Osteoblast (primary cell): ENCODE measurements at places on chromosomes 5 and 9. TPM values are rescaled to one million over a fixed set of nuclear protein-coding genes. Genes with fewer than 3 reads are reported as not detected.

The GPR21 gene
- total RNA-seq = 1.4 and 2.7 TPM in 2 replicates

The FOXD4L5 gene
- total RNA-seq = under 0.01 TPM in 1 of 2 replicates, not detected in the other

The SMIM33 gene
- not detected in 2 replicates for total RNA-seq

The TMC1 gene
- under 0.01 TPM in 1 of 2 replicates, not detected in the other for total RNA-seq

The FGF1 gene
- total RNA-seq = 2.9 and 4.3 TPM in 2 replicates

The SLC22A4 gene
- 2.9 and 3.8 TPM in 2 replicates for total RNA-seq

The TXNDC8 gene
- total RNA-seq = not detected in 2 replicates

The FGF18 gene
- total RNA-seq = under 0.01 and 0.29 TPM in 2 replicates

The FBP1 gene
- 0.72 TPM in 1 of 2 replicates, not detected in the other for total RNA-seq

The PHF24 gene
- total RNA-seq = under 0.01 TPM in 1 of 2 replicates, not detected in the other

The SPATA31A1 gene
- not detected in 2 replicates for total RNA-seq

The CXCL14 gene
- total RNA-seq = not detected in 2 replicates

The AJM1 gene
- 0.88 and 1.1 TPM in 2 replicates for total RNA-seq

The IL5 gene
- total RNA-seq = not detected in 2 replicates

The RCL1 gene
- 11.5 and 15.6 TPM in 2 replicates for total RNA-seq

The DNAJA1 gene
- total RNA-seq = 64.8 and 69.1 TPM in 2 replicates

The PPP1R26 gene
- total RNA-seq = 9.4 and 10.5 TPM in 2 replicates

The DNM1 gene
- 3.6 and 6.5 TPM in 2 replicates for total RNA-seq

The PKD2L2 gene
- total RNA-seq = under 0.01 TPM in 1 of 2 replicates, not detected in the other

The MAMDC2 gene
- total RNA-seq = 1.4 and 1.5 TPM in 2 replicates

The TAF11L5 gene
- total RNA-seq = not detected in 2 replicates

The FGFR4 gene
- total RNA-seq = 0.29 and 1.1 TPM in 2 replicates

The CNOT6 gene
- total RNA-seq = 7.1 and 8.3 TPM in 2 replicates

The SMIM32 gene
- total RNA-seq = not detected in 2 replicates

The GDF9 gene
- 0.29 and 0.36 TPM in 2 replicates for total RNA-seq

The BARHL1 gene
- total RNA-seq = not detected in 2 replicates

The PIK3R1 gene
- 26.8 and 37.7 TPM in 2 replicates for total RNA-seq
